ENCODE measurements at places on chromosomes 12 and 14. TPM values are rescaled to one million over a fixed set of nuclear protein-coding genes. Genes with fewer than 3 reads are reported as not detected.

THAP2 gene
- total RNA-seq = 2.5 TPM

TMEM229B gene
- total RNA-seq = 2.9 TPM

SPX gene
- 0.63 TPM for total RNA-seq

CMA1 gene
- not detected for total RNA-seq

NTF3 gene
- total RNA-seq = not detected

IL22 gene
- not detected for total RNA-seq

SRGAP1 gene
- 16.4 TPM for total RNA-seq

KRT3 gene
- not detected for total RNA-seq

SAMD15 gene
- total RNA-seq = 3.3 TPM

ADAM21 gene
- total RNA-seq = 0.19 TPM

P3H3 gene
- total RNA-seq = 87.9 TPM

EFCAB11 gene
- 5.7 TPM for total RNA-seq

KRT74 gene
- not detected for total RNA-seq

All from glomerular endothelial cell (primary cell).